ENCODE measurements at places on chromosomes 3 and 15.
A peak's percentile ranks its signal among the peaks of the same experiment; 100 is the strongest.

- DNase-seq = no peak
Measured at GRCh38 chr3:136653628-136654027, 98.5 kb downstream of the STAG1 start.

DNA sequence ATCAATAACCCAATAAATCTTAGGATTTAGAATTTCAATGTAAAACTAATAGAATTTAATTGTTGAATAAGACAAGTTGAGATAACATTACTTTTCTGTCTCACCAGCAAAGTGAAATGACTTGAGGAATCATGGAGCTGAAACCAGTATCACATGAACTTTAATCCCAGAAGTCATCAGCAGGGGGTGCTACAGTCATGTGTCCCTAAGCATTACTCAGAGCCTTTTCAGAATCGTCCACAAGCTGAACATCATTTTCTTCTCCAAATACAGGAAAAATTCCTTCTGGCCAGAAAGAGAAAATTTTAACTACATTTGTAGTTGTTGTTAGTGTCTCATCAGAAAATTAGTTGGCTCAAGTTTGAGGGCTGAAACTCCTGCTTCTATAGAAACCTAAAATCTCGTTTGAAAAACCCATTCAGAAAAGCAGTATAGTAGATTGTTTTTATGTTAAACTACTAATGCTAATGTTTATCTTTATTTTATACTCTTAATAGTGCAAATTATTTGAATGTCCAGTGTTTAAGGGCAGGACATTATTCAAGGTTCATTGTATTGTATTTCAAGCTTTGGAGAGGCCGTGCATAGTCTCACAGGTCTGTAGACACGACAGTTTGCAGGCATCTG lies 384.1 kb downstream of the PLOD2 start:
- peak; percentile 55 for DNase-seq

DNA sequence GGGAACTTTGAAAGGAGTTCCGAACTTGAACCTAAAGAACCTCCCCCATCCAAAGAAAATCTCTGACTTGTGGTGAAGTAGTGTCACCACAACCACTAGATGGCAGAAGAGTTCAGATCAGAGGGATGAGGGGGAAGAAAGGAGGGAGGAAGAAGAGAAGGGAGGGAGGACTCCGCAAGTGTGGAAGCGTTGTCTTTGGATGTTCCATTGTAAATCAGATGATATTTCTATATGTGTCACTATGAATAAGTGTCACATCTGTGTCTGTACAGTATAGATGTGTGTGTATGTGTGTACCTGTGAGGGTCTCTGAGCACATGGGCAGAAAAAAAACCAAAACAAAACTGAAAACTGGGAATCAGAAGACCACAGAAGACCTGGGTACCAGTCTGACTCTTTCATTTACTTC lies 16.9 kb downstream of the SLC24A1 start:
- DNase-seq = peak; percentile 90

DNA sequence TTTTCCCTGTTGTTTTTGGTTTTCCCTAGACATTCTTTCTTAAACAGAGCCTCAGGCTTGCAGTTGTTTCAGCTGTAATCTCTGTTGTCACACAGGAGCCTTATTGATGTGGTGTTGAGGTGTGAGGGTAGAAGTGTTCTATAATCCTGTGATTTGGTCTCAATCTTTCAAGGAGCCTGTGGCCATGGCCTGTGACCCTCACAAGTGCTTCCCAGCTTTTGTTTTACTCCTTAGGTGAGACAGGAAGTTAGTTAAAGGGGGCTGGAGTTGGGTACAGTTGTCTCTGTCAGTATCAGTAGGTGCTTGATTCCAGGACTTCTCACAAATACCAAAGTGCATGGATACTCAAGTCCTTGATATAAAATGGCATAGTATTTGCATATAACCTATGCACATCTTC lies 77.2 kb downstream of the PDCD6IP start:
- no peak for DNase-seq

- peak; percentile 50 for DNase-seq
Measured at GRCh38 chr3:58585994-58586393, 8.8 kb upstream of the FAM107A start.

DNA sequence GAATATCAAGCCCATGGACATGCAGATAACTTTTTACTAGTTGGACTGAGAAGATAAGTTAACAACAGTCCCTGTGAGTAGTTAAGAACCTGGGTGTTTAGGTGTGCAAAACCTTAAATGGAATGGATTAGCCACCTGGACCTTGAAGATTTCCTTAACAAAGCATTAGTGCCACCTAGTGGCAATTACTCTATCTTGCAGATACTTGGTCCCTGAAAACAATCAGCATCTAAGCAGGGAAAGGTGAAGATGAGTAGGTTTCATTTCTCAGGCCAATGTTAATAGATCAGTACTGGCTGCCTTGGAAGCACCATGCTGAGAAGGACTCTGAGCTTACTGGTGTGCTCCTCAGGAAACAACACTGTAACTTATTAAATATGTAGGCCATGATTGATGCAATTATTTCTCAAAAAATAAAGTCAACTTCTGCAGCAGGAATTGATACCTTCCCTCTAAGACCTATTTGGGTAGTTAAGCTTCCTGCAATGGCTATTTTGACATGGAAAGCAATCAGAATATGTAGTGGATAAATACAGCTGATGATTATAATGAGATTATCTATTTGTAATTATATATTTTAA lies 329.4 kb downstream of the TBC1D5 start:
- peak; percentile 92 for DNase-seq

DNA sequence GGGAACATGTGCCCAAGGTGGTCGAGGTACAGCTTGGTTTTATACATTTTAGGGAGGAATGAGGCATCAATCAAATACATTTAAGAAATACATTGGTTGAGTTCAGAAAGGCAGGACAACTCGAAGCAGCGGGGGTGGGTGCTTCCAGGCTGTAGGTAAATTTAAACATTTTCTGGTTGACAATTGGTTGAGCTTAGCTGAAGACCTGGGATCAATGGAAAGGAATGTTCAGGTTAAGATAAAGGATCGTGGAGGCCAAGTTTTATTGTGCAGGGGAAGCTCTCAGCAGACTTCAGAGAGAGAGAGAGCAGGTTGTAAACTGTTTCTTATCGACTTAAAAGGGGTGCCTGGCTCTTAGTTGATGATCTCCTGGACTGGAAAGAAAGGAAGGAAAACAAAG lies 11.3 kb downstream of the CPN2 start:
- no peak for DNase-seq

- peak; percentile 77 for DNase-seq
Measured at GRCh38 chr3:53495520-53496391, 1.3 kb downstream of the CACNA1D start.

DNA sequence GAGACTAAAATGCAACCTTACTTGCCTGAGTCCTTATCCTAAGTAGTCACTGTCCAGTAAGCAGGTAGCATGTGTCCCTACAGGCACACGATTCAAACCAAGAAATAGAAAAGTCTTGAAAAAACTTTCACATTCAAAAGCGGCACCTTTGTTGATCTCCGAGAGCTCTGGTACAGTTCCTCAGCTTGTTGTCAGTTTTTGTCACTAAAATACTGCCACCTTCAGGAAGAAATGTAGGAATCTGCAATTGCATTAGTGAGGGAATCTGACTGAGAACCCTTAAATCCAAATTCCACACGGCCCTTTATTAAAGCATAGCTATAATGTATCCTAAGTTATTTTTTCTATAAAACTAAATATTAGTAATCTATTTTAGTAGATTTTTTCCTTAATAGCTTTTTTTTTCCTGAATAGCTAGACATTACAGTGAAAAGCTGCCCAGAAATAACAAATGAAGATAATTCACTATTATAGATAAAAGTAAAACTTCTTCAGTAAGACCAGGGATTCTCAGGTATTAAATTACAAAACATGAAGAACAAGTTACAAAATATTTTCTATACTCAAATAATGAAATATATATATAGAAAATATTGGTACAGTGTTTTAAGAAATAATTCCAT lies 44.0 kb downstream of the CCDC54 start:
- DNase-seq = peak; percentile 47

DNA sequence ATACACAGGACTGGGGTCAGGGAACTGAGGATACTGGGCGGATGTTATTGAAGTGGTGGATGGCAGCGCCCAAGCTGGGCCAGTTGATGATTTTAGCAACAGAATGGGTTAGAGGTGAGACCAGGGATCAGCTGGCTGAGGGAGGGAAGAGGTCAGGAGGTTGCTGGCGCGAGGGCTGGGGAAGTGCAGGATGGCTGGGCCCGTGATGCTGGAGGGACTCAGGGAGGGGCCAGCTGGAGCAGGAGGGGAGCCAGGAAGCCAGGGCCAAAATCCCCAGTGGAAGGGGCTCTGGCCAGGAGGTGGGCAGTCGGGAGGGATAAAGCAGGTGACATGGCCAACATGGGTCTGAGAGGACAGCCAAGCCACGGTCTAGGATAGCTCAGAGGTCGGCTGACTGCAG lies 178.0 kb downstream of the NSMCE3 start:
- DNase-seq = no peak

- no peak for DNase-seq
Measured at GRCh38 chr15:38115121-38115520, 137.5 kb upstream of the SPRED1 start.

DNA sequence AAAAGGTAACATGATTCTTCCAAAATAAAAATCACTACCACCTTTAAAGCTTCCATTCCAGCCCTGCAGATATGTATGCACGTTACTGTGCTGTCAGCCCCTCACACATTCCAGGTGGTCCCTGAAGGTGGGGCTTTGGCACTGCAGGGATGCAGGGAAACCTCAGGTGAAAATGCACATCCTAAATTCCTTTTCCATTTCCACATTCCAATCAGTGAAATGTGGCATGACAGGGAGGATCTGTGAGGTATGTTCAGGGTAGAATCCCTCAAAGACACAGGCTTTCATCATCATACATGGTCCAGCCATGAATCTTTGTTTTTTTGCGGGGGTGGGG lies 45.3 kb downstream of the CCR4 start:
- DNase-seq = no peak
